ENCODE measurements at places on chromosomes 3 and 15.

DNA sequence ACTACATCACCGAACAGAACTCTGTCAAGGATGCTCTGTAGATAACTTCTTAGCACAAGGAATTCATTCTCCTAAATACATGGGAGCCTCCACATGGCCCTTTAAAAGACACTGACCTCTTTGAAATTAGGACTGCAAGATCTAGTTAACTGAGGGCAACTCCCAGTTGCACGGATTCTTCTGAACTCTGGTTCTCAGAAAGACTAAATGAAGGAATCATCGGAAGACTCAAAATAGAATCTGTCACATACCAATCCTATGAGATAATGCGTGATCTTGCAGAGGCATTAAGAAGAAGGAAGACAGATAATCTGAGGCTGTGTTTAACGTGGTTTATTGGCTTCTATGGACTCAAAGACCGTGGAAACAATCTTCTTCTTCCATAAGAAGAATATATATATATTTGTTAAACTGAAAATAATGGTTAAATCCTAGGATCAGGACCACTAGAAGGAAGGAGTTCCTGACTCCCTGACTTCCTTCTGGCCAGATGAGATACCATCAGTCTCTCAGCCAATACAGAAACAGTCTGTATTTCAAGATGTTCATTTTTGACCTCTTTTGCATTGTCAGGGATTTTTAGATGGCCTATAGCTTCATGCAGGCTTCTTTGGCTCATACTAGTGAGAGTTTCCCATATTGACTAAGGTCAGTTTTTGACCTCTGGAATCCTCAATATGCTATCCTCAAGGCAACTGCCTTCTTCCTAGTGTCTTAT lies 33.9 kb upstream of the TBC1D23 start:
- DNase-seq = no peak

- no peak for DNase-seq
Observed at GRCh38 chr3:122974764-122975162, 52.8 kb downstream of the SEMA5B start.

GRCh38 chr15:93719921-93720351 lies 511.4 kb upstream of the MCTP2 start:
- no peak for DNase-seq

- no peak for DNase-seq
Observed at GRCh38 chr3:140704733-140705132, 26.9 kb downstream of the TRIM42 start.

DNA sequence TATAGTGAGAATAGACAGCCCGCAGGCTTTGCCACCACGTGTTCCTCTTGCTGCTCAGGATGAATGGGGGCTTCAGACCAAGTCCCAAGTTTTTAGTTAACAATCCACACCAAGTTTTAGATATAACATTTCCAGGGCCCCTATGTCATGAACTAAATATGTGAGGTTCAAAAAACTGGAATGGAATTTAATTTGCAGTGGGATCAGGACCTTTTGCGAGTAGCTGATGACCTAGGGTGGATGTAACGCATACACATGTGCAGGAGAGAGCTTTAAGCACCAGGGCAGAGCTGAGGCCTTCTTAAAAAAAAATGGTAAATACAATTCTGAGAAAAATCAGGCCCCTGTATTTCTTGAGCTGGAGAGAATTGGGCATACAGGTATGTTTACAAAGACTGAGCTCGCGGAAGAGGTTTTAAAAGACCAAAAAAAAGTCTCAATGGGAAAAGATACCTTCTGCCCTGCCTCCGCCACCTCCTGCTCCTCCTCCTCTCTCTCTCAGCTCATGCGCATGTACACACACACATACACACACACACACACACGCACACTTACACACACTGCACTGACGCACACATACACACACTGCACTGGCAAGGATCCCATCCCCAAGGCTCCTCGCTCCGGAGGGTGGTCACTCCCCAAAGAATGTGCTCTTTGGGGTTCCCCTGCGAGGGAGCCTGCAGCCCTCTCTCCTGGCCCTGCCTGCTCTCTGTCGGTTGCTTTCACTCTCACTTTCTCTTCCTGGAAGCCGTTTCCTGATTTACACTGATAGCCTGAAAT lies 48.2 kb upstream of the IGF1R start:
- DNase-seq = no peak

GRCh38 chr3:192915304-192915703 lies 2.4 kb downstream of the MB21D2 start:
- DNase-seq = peak; percentile 71

DNA sequence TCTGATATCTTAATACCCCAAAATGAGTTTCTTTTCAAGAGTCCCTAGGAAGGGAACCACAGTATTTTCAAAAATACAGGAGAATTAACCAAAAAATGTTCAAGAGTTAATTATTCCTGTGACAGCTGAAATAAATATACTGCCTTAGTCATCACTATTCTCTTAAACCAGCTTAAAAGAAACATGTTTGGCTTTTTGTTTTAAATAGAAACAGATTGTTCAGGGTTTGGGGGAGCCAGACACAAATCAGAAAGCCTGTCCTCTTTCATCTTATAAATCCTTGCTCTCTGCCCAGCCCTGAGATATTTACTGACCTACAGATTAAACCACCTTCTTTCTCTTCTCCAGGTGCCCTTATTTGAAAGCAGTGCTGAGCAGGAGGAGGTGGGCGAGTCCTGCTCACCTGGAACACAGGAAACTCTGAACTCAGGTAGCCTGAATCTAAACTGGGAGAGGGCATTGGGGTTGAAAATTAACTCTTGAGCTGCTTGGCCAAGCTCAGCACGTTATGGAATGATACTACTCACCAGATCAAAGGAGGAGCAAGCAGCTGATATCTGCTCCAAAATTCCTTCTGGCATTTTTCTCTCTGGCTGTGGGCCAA lies 84.1 kb upstream of the SPRED1 start:
- no peak for DNase-seq

GRCh38 chr15:59268852-59269407 lies 62.3 kb downstream of the LDHAL6B start:
- no peak for DNase-seq

GRCh38 chr3:60217156-60217911 lies 1033.9 kb downstream of the FHIT start:
- no peak for DNase-seq

DNA sequence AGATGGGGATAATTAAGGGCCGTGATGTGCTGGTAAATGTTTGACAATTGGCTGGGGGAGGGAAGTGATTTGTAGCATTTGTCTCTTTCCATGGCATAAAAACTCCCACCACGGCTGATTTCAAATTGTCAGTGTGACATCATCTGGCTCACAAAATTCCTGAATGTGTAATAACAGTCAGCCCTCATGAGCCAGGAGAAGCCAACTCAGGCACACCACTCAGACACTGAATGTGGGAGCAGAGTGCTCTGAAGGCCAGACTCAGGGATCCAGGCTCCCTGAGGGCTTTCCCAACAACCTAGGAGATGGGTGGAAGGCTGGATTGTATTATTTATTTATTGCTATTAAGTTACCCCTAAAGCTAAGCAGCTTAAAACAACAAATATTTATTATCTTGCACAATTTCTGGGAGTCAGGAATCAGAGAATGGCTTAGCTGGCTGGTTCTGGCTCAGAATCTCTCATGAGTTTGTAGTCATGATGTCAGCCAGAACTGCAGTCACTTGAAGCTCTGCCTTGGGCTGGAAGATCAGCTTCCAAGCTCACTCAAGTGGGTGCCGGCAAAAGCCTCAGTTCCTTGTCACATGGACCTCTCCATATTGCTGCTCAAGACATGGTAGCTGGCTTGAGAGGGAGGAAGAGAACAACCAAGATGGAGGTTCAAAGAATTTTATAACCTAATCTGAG lies 6.5 kb upstream of the CPEB1 start:
- DNase-seq = no peak

DNA sequence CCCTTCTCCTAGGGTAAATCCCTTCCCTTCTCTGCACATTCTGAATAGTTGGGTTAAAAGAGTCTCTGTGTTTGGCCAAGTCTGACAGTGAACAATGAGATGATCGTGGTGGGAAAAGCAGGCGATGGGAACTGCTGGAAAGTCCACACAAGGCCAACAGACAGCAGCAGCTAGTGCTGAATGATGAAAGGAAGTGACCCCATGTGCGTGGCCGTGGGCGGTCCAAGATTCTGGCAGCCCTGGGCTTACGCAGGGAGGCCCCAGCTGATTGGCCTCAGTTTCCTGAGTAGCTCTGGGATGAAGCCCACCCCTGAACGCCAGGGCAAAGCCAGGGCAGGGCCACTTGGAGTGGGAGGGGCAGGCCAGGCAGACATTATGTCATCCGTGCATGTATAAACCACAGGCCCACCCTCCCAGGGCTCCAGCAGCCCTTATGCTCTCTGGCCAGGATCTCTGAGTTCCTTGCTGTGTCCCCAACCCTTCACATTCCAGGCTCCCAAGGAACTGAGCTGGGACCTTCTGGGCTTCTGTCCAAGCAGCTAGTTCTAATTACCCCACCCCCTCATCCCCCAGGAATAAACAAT lies 57.8 kb downstream of the CDC25A start:
- DNase-seq = no peak

- no peak for DNase-seq
Observed at GRCh38 chr3:55481744-55482495, 5.2 kb downstream of the WNT5A start.

DNA sequence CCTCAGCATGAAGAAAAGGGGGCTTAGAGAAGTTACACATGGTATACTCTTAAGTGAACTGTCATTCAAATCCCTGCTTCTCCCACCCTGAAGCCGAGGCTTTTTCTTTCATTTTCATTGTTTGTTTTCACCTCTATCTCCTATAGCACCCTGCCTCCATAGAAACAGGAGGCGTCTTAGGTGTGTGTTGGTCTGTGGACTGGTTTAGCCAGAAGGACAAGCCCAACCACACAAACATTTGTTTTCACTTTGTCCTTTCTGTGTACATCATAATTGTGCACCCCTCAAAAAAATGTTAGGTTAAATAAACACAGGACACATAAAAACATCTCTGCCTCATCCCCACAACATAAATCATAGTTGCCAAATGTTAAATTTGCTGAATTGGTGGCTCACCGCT lies 73.3 kb upstream of the UBE2E2 start:
- no peak for DNase-seq

GRCh38 chr15:40471105-40471807 lies 472 bp downstream of the CHST14 start:
- DNase-seq = no peak

- DNase-seq = no peak
Observed at GRCh38 chr3:53996141-53996874, 104.6 kb upstream of the SELENOK start.

DNA sequence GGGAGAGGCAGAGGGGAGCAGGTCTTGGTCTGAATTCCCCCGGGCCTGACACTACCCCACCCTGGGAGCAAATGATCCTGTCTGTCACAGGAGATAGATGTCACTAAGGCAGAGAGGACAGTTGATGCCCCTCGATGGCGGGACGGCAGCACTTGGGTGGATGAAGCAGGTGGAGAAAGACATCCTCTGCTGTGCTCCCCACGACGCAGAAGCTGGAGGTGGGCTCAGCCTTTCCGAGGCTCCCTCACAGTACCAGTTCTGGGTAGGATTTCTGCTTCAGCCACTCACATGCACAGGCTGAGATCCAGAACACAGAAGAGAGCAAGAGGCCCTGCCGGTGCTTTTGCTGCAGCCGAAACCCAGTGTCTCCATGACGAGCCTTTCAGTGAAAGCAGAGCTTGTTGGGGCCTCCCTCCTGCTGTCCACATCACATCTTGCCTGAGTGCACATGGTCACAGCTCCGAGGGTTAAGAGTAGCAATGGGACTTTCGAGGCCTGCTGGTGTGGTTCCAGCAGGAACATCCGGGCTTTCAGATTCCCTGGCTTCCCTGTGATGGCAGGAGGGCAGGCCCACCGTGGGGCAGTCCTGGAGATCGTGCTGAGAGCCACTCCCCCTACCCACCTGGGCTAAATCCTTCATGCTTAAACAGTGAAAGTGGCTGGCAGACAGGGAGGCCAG lies 107.3 kb upstream of the PRR20G start:
- no peak for DNase-seq

GRCh38 chr3:133440652-133441051 lies 40.8 kb downstream of the BFSP2 start:
- DNase-seq = no peak

DNA sequence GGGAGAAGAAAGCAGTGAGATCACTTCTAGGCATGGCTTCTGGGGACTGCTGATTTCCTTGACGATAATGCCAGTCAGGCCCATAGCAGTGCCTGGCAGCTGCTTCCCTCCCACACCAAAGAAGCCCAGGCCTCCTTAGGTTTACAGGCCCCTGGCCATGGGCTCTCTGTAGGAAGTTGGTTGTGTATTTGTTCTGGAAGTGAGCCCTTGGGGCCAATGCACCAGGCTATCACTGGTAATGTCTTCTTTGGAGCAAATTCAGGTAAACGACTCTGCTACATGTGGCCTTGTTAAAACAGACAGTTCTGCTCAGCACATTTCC lies 89.3 kb downstream of the CCNL1 start:
- DNase-seq = no peak

GRCh38 chr15:83835479-83835878 lies 181.6 kb downstream of the ADAMTSL3 start:
- no peak for DNase-seq

DNA sequence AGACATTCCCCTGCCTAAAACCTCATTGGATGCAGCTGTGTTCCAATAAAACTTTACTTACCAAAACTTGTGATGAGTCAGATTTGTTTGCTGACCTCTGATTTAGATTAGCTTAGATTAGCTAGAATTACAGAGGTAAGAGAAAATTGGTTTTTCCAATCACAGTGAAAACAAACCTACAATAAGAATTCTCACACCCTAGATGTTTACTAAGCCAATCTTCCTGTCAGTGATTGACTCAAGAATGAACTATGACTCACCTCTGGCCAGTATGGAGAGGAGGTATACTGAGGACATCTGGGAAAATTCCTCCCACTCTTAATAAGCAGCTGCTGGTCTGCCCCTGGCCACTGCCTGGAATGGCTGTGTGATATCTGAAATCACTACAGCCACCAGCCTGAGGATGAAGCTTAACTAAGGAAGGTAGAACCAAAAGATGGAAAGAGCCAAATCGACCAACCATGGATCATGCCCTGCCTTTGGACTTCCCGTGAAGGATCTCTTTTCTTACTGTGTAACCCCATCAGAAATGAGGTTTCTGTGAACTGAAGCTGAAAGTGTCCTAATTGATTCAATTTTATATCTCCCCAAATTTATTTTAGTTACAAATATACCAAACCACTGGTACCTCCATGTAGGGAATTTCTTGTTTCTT lies 19.0 kb upstream of the GHSR start:
- DNase-seq = no peak

GRCh38 chr15:50907601-50908208 lies 778 bp upstream of the AP4E1 start:
- no peak for DNase-seq

GRCh38 chr3:52361011-52361410 lies 44.9 kb downstream of the DNAH1 start:
- no peak for DNase-seq

- no peak for DNase-seq
Observed at GRCh38 chr3:170232266-170232665, 10.0 kb downstream of the PRKCI start.

DNA sequence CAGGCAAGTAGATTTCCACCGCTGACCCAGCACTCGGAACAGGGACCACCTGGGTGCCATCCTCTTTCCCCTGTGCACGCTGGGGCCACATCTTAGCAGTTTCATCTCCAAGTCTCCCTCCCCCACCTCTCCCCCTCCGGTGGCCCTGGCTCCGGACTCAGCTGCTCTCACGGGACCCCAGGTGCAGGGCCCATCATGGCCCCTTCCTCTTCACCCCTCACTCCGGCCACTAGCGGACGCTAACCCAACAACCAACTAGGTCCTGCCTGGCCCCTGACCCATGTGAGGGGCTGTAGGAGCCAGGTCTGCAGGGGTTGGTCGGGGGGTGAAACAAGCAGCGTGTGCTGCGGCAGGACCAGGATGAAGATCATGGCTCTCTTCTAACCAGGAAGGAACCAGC lies 31.3 kb upstream of the IQSEC1 start:
- DNase-seq = no peak

- DNase-seq = no peak
Observed at GRCh38 chr3:3666664-3667063, 132.6 kb upstream of the LRRN1 start.

Data from NCI-H2107 (cell line).